ENCODE measurements at places on chromosomes 13 and 19. TPM values are rescaled to one million over a fixed set of nuclear protein-coding genes. Genes with fewer than 3 reads are reported as not detected.
A peak's percentile ranks its signal among the peaks of the same experiment; 100 is the strongest.

- no peak for DNase-seq
These were observed 5.7 kb downstream of the DHPS start for GRCh38 chr19:12675940-12676339.

DNA sequence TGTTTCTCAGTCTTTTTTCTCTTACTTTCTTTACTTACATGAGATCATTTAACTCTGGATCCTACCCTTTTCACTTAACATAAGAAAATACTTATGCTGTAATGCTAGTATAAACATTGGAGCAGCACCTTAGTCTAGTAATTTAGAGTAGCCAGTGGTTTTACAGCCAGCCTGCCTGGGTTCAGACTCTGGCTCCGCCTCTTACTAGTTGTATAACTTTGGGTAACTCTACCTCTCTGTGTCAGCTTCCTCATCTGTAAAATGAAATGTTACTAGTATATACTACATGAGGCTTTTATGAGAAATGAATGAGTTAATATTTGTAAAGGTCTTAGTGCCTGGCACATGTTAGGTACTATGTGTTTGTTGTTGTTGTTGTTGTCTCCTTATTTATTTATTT is 5.6 kb downstream of the CDADC1 start:
- no peak for DNase-seq

The SOX1 gene
- total RNA-seq: not detected

DNA sequence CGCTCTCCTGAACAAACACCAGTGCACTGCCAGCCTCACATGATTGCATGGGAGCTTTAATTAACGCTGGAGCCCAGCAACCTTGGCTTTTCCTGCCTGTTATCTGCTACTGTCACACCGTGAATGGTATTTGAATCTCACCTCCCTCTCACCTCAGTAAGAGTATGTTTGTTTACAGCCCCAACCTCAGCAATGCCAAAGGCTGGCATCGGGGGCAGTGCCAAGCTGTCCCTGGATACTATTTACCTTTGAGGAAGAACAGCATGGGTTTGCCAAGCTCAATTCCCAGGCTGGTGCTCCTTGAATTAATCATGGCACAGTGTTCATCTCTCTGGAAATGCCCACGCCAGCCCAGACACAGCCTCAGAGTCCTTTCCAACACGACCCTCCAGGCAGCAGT is 57.2 kb upstream of the SERPINE3 start:
- DNase-seq: no peak

- DNase-seq: no peak
These were observed 8.2 kb upstream of the HSD17B14 start for GRCh38 chr19:48844472-48844871.

- no peak for DNase-seq
These were observed 47.3 kb upstream of the MTIF3 start for GRCh38 chr13:27497563-27498230.

DNA sequence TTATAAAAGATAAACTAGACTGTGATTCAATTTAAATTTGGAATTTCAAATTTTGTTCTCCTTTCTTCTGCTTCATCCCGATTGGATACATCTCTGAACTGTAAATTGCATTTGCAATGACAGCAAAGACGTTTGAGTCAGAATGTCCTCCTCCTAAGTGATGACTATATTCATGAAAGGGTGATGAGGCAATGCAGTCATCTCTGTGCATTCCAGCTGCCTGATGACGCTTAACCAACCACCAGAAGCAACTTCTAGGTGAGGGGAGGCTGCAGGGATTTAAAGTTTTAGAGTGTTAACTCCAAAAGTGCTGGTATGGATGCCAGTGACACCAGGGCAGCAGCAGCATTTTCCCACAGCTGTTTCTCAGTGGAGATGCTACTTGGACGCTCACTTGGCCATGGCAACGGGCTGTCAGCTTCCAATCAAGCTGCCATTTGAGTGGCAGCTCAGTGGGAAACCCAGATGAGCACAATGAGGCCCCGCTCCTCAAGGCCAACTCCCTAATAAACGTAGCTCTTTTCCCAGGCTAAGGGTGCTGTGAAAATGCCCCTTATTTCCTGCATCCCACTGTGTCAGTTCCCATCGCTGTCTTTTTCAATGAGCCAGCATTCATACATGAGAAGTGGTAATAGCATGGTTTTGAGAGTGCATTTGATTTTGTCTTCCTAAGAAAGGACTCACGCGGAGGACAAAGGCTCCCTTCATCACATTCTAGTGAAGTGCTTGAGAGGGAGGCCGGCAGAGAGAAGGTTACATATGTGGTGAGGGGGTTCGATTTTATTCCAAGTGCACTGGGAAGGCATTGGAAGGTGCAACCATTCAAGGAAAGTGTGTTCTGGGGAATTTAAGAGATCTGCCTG is 45.2 kb upstream of the AMER2 start:
- DNase-seq: no peak

The WDR88 gene
- total RNA-seq: not detected

- DNase-seq: no peak
These were observed 155.5 kb downstream of the TBC1D4 start for GRCh38 chr13:75326173-75327134.

GRCh38 chr19:41431426-41432386 is 4.5 kb upstream of the B3GNT8 start:
- DNase-seq: no peak

The LILRB4 gene
- 3.0 TPM for total RNA-seq

DNA sequence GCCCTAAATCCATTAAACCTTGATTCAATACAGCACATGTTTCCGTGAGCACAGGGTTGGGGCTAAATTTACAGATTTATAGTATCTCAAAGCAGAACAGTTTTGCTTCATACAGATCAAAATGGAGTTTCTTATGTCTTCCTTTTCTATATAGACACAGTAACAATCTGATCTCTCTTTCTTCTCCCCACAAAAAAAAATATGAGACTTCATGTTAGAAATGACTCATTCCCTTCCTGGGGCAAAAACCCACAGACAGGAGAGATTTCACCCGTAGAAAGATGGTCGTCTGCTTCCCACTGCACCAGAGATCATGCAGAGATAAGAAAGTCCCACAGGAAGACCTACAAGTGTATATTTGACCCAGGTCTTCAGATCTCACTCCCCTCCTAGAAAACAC is 7.7 kb upstream of the ZNF611 start:
- DNase-seq: no peak

DNA sequence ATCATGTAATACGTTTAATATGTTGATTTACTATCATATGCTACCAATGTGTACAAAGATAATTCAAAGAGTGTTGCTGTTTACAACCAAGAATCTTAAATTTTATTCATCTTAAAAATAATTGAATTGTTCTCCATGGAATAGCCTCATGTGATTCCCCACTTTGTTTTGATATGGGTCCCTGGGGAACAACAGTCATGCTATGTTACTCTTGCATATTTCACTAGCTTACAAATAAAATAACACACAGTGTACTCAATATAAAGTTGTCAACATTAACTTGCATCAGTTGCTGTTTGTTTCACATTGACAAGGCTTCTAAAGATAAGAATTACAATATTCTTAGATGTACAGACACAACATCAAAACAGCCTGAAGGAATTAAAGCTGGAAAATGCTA is 2.3 kb downstream of the ENOX1 start:
- DNase-seq: no peak

DNA sequence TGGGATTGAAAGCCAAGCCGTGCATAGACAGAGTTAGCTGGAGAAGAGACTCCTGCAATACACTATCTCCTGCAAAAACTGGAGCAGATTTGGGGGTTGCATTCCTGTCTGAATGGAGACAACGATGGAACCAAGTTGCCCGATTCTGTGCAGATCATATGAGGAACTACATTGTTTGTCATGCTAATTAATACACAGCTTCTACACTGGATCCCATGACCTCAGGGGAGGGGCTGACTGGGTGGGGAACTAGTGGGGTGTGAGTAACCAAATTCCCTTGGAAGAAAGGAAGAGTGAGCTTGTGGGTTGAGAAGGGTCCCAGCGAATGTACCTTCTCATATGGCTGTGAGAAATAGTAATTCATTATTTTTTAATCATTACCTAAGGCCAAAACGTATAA is 214.0 kb downstream of the LHFPL6 start:
- DNase-seq: no peak

DNA sequence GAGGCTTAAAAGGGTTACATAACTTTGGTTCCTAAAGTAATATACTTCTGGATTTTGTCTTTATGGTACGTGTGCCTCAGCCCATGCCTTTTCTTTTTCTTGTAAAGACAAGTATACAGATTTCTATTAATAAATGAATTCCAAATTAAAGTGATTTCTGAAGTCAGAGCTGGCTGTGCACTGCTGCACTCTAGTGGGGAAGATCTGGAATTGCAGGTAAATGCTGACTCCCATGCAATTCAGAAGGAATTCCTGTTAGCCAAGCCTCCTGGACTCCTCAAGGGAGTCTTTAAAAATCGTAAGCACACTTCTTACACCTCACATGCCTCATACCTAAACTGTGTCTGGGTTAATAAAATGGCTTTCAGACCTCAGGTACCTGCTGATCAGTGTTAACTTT is 118.4 kb upstream of the SLC7A1 start:
- peak; percentile 9 for DNase-seq

The TRPC4 gene
- not detected for total RNA-seq

The SIX5 gene
- total RNA-seq: 15.2 TPM

The CRB3 gene
- 2.3 TPM for total RNA-seq

The SPPL2B gene
- total RNA-seq: 191 TPM

DNA sequence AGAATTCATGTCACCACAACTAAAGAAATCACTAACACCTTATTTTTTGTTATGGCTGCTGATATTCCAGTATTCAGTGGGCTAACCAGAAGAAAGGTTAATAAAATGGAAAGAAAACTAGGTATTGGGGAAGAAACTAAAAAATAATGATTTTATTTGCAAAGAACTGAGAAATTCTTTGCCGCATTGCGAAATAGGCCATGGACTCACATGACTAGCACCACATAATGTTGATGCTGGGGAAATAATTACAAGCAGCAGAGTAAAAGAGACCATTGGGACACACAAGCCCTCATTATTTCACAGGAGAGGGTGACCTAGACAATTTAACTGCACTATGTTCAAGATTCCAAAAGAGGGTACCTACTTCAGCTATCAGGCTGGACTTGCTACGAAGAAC is 1411.5 kb downstream of the SLITRK5 start:
- no peak for DNase-seq

The RAVER1 gene
- 90.7 TPM for total RNA-seq

The FARSA gene
- 90.7 TPM for total RNA-seq

DNA sequence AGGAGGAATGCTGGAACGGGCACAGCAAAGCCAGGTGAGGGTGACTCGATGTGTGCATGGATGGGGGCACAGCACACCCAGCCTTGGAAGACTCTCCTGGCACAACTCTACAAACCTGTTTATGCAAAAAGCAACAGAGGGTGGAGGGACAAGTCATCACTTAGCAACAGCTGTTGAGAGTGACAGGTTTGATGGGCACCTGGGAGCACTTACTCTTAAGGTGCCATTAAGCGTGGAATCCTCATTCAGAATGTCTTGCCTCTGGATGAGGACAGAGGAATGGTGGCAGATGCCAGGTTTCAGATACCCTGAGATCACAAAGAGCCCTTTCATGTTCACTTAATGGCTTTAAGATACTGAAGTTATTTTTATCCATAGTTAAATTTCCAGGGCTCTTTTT is 97.0 kb downstream of the DCT start:
- DNase-seq: no peak

DNA sequence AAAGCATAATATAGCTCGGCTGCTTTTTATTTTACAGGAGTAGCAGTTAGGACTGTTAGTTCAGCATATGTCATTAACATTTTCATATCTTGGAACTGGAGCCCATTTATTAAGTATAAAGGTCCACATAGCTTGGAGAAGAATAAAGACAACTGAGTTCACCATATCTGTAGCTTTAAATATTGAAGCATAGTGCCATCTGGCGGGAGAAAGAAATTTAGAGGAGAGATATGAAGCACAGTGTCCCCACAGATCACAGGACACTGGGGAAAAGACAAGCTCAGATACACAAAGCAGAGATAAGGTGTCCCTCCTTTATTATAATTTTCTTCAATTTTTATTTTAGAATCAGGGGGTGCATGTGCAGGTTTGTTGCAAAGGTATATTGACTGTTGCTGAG is 104.7 kb upstream of the FREM2 start:
- peak; percentile 41 for DNase-seq

The ELAVL3 gene
- total RNA-seq: 0.30 TPM

The ZNF154 gene
- not detected for total RNA-seq

DNA sequence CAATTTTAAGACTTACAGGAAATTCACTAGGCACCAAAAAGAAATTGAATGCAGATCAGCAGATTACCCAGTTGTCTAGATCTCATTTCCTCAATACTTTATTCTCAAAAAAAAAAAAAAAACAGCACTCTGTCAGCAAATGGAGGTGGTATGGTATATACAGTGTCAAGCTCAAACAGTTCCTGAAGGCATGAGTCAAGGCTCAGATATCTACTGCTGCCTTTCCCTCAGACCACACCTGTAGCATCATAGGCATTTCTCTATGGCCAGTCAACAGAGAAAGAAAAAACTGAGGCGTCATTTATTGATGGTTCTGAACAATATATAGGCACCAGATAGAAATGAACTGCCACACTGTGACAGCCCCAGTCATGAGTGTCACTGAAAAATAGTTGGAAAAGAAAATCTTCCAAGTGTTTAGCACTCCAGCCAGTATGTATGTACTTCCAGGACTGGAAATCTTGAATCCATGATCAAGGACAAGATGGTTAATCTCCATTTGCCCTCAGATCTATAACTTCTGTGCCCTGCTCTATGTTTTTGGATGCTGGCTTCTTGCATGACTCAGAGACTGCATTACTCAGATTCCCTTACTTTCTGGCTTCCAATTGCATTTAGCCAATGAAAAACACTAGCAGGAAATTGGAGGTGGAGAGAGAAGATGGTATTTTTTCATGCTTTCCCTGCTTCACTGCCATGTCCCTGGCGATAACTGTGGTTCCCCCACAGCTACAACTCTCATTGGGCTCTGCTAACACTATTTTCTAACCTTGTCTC is 8.4 kb upstream of the COG3 start:
- DNase-seq: no peak

DNA sequence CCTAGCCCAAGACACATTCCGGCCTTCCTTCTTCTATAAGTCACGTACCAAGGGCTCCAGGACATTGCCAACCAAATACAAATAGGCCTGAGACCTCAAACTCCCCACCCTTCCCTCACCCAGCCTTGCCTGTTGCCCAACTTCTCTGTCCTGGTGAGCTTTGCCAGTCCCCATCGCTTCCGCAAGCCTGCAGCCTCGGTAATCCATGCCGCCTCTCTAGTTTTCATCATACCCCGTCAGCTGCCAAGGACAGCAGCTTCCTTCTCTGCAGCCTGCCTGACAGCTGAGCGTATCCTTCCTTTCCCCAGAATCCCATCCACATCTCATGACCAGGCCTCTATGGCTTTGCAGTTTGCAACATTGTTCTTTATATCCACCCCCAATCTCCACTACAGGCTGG is 36.6 kb upstream of the POMP start:
- no peak for DNase-seq

The IGFLR1 gene
- total RNA-seq: 18.3 TPM

The ZNF525 gene
- 23.2 TPM for total RNA-seq

DNA sequence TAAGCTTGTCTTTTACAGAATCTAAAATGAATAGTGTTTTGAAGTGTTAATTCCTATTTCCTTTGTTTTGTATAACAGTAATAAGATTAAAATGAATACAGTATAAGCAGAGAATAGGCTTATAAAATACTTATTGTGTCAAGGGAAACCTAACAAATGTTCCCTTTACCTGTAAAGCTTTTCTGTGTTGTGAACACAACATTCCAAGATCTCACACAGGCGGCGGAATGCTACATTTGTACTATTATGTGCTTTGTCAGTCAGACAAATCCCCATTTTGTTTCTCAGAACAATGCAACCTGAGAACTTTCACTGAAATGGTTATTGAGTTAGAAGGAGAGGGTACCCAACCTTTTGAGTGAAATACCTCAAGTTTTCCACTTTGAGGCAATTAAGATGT is 1170.3 kb downstream of the OLFM4 start:
- DNase-seq: no peak

The SLC1A6 gene
- total RNA-seq: not detected
